ENCODE measurements at places on chromosomes 16 and 17. TPM values are rescaled to one million over a fixed set of nuclear protein-coding genes. Genes with fewer than 3 reads are reported as not detected.

Gene MYL4
- 46.9 TPM for total RNA-seq

Gene HSD17B2
- not detected for total RNA-seq

Gene MPDU1
- total RNA-seq: 27.6 TPM

GRCh38 chr16:2956579-2956956, 7.5 kb upstream of the KREMEN2 start:
- peaks cover 75% of the 10 kb centered on the region for H3K27me3 ChIP-seq
- H3K4me3 ChIP-seq: no peak overlapping the region
- H3K36me3 ChIP-seq: no peaks in the 10 kb centered on the region
- no peak for DNase-seq

DNA sequence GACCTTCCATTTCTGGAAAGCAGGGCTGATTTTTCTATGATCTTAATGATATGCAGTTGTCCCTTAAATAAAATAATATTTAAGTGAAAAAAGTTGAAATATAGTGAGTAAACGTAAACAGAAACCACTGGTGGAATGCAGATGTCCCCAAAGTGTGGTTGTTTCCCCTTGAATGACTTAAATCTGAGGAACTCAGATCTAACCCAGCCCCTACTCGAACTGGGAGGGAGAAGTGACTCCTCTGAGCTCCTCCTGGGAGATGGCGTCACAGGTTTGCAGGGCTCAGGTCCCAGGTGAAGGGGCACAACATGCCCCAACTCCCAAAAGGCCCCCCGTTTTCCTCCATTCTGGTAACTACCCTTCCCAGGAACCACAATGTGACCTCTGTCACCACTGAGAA, 142.8 kb downstream of the IRF8 start:
- no peak overlapping the region for H3K27ac ChIP-seq
- no peaks in the 10 kb centered on the region for H3K4me1 ChIP-seq
- H3K36me3 ChIP-seq: no peaks in the 10 kb centered on the region
- no peak for DNase-seq
- no peak overlapping the region for H3K4me3 ChIP-seq
- H3K27me3 ChIP-seq: peaks cover 67% of the 10 kb centered on the region

GRCh38 chr17:5952518-5952917, 117.7 kb upstream of the WSCD1 start:
- H3K36me3 ChIP-seq: no peaks in the 10 kb centered on the region
- H3K27me3 ChIP-seq: peaks cover 12% of the 10 kb centered on the region
- no peak overlapping the region for H3K4me3 ChIP-seq
- no peaks in the 10 kb centered on the region for H3K4me1 ChIP-seq
- no peak overlapping the region for H3K27ac ChIP-seq

DNA sequence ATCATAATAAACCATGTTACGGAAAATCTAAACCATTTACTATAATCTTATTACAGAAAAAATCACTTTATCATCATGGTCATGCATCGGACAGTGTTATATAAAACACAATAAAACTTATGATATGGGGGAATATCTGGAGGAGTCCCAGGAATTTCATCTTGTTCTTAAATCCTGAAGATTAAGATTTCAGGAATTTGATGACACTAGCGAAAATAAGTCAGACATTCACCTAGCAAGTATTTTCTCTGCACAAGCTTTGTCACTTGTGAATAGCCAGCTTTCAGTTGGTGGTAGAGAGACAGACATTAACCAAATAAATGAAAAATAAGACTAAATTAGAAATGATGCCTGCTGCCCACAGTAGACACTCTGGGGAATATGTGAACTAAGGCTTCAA, 410.0 kb downstream of the RBFOX1 start:
- H3K27me3 ChIP-seq: no peaks in the 10 kb centered on the region
- no peak overlapping the region for H3K4me3 ChIP-seq
- H3K27ac ChIP-seq: no peak overlapping the region
- DNase-seq: no peak
- no peaks in the 10 kb centered on the region for H3K4me1 ChIP-seq
